NCI-H2171 treated with DMSO at 0.1 percent for 48 hours (cell line): ENCODE measurements at places on chromosomes 2 and 18.

GRCh38 chr2:130185896-130186295 is 3.8 kb downstream of the MZT2B start:
- no peak for DNase-seq

DNA sequence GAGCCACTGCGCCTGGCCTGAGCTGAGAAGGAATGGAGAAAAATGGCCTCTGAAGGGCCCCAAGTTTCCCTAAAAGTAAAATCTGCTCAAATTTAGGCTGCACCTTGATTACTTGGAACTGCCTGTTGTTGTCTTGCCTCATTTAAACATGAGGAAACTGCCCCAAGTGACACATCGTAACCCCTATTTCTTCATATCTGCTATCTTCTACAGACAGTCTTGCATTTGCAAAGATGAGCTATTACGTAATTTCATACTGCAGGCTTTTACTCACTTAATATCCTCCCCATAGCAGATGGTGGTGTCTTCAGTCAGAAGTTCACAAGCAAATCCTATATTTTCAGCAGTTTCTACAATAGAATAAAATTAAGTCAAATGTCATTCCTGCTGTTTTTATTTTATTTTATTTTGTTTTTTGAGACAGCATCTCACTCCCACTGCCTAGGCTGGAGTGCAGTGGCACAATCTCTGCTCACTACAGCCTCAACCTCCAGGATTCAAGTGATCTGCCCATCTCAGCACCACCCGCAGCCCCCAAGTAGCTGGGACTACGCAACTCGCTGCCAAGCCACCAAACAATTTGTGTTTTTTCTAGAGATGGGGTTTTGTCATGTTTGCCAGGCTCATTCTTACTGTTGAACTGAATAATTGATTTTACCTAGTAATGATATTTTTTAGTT is 45.3 kb upstream of the NARS1 start:
- DNase-seq = no peak

GRCh38 chr18:56721491-56721890 is 70.3 kb downstream of the WDR7 start:
- DNase-seq = no peak

DNA sequence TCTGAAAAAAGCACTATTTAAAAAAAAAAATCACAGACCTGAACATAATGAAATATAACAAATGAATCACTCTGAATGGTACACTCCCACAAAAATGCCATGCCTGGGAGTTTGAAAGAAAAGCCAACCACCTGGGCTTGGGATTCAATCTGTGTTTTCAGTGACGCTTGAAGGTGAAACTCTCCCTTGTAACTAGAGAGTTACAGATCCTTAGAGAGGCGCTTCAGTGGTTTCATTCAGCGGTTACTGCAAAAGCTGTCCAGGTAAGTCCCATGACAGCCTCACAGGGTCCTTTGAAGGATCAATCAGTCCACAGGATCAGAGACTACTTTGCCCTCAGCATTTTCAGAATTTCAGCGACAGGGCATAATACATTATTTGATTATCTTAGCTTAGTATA is 627.3 kb downstream of the IRS1 start:
- no peak for DNase-seq

DNA sequence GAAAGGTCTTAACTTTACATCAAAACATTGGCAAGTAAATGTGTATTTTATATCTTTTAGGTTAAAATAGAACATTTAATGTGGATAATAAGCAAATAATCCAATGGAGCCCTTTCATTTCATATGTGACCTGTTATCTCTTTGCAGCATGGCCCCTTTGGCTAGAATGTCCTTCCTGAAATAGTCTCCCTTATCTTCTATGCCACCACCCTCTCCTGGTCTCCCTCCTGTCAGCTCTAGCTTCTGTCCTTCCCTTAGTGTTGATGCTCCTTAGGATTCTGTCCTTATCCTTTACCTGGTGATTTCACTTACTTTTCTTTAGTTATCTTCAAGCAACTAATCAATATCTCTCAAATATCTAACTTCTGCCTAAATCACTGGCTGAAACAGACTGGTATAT is 87.1 kb upstream of the TFCP2L1 start:
- DNase-seq = no peak

DNA sequence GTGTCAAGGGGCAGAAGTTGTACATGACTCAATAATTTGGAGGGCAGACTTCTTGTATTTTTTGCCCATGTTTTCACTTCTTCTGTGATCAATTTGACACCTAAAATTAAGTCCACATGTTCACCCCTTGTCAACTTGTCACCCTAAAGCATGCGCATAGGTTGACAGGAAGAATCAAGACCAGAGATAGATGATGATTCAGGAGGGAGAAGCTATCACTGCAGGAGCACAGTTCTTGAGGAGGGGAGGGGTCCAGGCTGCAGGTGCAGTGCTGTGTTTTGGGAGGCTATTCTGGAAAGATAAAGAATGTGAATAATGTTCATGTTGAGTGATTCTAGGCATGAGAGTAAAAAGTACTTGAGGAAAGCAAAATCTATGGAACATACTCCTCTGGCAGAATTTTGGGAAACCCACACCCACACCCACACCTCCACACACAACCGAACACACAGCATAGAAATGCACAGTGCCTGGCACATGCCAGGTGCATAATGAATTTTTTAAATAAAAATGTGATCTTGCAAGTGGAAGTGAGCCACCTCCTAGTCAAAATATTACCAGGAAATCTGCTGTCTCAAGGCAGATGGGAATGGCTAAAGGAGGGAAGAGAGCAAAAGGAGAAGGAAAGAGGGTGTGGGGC is 249.2 kb upstream of the MEX3C start:
- DNase-seq = no peak

GRCh38 chr2:180046776-180047175 is 39.7 kb upstream of the CWC22 start:
- no peak for DNase-seq

DNA sequence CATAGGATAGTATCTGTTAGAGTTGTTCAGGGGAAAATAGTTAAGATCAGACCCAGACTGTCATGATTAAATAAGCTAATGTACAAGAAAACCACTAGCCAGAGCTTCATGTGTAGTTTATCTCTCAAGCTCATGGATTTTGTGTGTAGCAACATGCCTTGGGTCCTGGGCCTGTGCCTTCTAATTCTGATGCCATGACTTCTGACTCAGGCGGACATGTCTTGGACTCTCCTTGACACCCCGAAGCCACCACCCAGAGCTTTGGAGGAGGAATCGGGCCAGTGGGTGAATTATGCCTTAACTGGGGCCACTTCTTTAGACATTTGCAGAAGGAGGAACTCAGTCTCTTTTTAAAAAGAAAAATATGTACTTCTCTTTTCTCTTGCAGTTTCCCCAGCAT is 68.7 kb downstream of the NPAS2 start:
- DNase-seq = no peak

DNA sequence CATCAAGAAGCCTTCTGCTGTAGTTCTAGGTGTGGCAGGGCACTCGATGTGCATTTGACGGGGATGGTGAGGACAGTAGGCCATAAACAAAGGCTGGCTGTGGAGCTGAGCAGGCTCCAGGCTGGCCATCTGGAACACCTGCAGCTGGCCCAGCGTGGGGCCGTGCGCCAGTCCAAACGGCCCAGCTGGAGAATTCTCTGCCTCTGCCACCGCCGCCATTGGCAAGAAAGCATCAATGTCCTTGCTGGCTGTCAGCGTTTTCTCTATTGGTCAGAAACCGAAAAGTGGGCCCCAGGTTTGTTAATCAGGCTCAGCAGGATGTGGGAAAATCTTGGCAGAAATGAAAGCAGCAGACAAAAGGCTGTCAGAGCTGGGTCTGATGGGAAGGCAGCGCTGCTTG is 24.0 kb upstream of the CTIF start:
- peak; percentile 7 for DNase-seq

DNA sequence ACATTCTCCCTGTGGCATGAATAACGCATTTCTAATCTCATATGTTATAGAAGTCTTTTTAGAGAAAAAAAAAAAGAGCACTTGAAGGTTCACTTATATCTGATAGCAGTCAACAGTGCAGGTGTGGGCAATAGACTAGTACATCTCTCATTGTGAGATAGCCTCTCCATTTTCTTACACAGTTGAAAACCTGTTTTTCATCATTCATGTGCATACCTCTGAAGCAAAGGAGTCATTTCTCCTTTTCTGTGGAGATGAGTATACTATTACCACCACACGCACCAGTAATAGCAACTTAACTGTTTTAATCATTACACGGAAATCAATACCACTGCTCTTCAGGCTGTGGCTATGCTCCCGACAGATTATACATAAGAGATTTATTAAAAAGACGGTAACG is 1653.3 kb upstream of the TMEFF2 start:
- DNase-seq = no peak

DNA sequence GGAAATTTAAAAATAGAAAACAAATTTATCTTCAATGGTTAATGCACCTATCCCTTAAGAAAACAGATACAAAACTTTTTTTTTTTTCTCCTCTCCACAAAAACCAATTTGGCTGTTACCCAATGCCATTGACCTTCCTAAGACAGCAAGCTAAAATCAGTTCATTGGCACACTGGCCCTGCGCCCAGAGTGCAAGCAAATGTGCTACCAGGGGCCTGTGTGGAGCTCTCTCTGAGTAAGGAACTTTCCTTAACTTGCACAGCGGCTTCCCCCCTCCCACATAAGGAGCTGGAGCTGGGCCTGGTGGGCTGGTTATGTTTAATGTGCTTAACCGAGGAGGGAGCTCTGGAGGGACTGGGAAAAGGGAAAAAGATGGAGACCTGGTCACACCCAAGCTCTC is 17.6 kb upstream of the POU3F3 start:
- no peak for DNase-seq

GRCh38 chr18:10368456-10369453 is 85.7 kb upstream of the APCDD1 start:
- no peak for DNase-seq

GRCh38 chr18:57404345-57404744 is 30.8 kb upstream of the ONECUT2 start:
- no peak for DNase-seq

- no peak for DNase-seq
These were observed 474.7 kb downstream of the MBD2 start for GRCh38 chr18:53749766-53750165.

- no peak for DNase-seq
These were observed 144.3 kb downstream of the MCFD2 start for GRCh38 chr2:46771309-46771708.

DNA sequence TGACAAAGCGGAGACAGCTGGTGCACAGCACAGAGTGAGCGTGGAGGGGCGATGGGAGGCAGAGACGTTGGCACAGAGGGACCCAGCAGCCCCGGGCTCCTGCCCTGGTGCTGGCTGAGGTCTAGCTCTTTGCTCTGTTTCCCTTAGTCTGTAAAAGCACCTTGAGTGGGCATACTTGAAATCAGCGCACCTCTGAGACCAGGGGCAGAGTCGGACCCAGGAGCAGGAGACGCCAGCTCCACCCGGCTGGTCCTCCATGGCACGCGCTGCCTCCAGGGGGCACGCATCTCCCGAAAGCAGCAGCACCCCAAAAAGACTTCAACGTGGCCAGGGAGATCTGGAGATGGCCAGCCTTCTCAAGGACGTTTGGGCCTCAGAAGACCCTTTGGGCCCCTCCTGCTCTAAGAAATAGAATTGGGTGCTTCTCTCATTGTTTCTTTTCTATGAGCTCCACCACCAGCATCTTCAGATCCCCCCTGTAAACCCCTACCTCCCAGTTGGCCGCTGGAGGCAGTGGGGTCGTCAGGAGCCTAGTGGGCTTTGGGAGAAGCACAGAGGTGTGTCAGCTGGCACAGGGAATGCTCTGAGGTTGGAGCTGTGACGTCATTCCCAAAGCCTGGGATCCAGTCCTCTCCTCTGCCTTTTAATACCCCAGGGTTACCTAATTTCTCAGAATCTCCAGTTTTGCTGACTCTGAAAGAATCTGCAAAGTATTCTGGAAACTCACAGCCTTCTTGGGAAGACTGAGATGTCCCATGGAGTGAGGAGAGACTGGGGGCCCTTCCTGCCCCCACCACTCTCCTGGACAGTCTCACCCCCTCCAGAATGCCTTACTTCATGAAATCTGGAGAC is 58.9 kb downstream of the CIB4 start:
- DNase-seq = no peak

- no peak for DNase-seq
These were observed 113.6 kb downstream of the BABAM2 start for GRCh38 chr2:28004086-28004485.

GRCh38 chr2:200922439-200922838 is 33.3 kb downstream of the NIF3L1 start:
- no peak for DNase-seq

- DNase-seq = no peak
These were observed 141.1 kb downstream of the DOCK10 start for GRCh38 chr2:224901121-224901676.

DNA sequence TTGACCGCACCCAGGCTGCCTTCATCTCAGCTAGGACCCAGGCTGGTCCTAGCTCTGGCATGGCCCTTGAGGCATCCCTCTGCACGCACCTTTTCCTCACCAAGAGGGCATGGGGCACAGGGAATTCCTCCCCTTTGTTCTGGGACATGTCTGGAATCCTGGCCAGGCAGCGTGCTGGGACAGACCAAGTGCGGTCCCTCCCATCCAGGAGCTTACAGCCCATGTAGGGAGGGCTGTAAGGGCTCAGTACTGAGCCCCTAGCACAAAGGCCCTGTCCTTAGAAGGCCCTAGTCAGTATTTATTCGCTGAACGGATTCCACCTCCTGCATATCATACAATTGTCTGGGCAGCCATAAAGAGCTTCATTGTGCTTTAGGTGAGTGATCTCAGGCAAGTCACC is 3.0 kb downstream of the TMEM37 start:
- DNase-seq = no peak

- no peak for DNase-seq
These were observed 669.4 kb upstream of the PKDCC start for GRCh38 chr2:41378420-41378819.

DNA sequence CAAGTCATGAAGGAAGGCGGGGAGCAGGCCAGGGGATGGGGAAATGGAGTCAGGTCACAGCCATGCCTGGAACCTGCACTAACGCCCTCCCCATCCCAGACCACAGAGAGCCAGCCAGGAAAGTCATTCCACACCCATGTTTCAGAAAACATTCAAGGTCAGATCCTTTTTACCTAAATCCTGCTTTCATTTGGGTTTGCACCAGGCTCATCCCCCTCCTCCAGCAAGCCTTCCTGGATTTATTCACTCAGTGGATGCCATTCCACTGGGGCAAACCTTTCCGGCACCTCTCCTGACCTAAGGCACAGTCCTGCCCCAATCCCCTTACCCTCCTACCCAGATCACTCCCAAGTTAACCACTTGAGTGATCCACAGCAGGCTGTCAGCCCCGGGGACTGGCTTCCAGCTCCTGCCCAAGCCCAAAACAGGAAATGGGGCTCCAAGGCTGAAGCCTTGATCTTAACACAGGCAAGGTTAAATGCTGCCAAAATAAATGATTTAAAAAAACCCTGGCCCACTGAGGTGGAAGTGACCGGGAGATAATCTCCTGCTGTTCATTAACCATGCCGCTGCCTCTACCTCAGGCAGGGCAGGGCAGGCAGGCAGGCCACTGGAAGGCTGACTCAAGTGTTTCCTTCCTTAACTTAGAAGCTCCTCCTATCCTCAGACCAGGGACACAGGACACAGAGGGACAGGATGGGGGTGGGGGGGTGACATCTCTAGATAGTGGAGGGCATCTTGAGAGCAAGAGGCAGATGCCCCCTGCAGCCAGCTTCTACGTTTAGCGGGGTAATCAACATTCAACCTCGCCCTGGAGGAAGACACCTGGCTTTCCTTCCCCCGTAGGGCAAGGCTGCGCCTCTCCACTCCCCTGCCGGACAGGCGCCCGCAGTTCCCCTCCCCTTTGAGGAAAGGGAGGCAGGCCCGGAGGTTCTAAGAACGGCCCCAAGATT is 1.4 kb downstream of the RAB11FIP5 start:
- peak; percentile 26 for DNase-seq
